ENCODE measurements at places on chromosomes 1 and 21.

DNA sequence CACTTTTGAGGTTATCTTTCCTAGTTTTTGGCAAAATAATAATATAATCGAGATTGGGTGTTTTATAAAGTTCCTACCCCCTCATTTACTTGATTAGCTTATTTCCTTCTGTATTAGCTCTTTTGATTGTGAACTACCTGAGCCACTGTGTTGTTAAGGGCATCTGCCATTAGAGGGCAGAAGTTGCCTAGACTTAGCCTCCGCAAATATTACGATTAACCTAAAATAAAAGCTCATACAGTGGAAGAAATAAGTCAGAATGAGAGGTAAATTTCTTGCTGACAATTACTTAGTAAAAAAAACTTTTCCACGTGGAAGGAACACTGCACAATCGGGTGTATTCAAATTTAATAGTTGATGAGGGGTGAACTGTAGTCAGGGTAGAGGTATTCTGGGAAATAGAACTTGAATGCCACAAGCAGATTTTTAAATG, 2.3 kb downstream of the H3-3A start:
- peak; percentile 18 for DNase-seq
- peak overlapping the region; percentile 89 for H3K4me3 ChIP-seq
- H3K27me3 ChIP-seq: no peaks in the 10 kb centered on the region
- peak overlapping the region; percentile 98 for H3K27ac ChIP-seq
- peaks cover 46% of the 10 kb centered on the region for H3K4me1 ChIP-seq
- H3K36me3 ChIP-seq: peaks cover 4% of the 10 kb centered on the region

DNA sequence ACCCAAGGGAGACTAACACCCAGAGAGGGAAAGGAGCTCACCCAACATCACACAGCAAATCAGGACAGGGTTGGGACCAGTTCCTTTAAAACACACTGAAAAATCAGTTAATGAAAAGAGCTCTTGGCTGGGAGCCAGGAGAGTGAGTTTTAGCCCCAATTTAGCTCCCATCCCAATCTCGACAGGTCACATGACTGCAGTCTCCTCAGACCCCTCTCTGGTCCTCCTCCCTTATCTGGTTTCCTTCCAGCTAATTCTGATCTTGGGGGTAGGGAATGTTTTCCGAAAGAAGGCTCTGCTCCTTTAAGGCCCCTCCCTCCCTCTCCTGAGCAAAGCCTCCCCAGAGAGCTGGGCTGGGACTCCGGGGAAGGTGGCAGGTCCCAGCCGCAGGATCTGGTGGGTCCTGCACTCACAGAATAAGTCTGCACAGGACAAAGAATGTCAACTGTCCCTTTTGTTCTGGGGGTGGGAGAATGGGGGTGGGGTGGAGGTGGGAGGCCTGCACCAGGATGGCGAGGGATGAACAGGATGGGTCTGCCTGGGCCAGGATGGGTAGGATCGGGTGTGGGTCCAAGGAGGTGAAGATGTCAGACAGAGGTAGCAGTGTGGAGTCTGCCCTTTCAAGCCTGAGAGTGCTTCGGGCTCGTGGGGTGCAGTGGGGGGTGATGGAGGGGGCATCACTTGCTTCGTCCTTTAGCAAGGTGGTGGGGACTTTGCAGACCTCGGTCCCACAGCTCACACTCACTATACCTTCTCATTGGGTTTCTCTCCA, 57.3 kb upstream of the SSBP3 start:
- H3K36me3 ChIP-seq: peaks cover 4% of the 10 kb centered on the region
- H3K27me3 ChIP-seq: no peaks in the 10 kb centered on the region
- DNase-seq: no peak
- H3K4me1 ChIP-seq: peaks cover 34% of the 10 kb centered on the region
- no peak overlapping the region for H3K4me3 ChIP-seq
- peak overlapping the region; percentile 73 for H3K27ac ChIP-seq

DNA sequence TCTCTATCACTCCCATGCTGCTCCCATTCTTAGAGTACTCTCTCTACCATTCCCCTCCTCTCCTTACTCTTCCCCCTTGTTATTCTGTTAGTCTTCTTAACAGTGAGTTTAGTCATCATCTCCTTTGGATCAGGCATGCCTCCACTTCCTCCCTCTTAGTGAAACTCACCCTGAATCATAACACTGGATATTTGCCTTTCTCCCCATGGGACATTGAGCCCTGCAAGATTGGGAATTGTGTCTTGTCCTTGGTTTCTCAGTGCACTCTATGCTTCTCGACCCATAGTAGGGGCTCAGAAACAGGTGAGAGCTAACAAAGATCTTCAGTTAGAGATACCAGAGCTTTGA, 68.3 kb upstream of the GCLM start:
- no peaks in the 10 kb centered on the region for H3K36me3 ChIP-seq
- peaks cover 9% of the 10 kb centered on the region for H3K27me3 ChIP-seq
- H3K27ac ChIP-seq: no peak overlapping the region
- DNase-seq: no peak
- H3K4me3 ChIP-seq: no peak overlapping the region

DNA sequence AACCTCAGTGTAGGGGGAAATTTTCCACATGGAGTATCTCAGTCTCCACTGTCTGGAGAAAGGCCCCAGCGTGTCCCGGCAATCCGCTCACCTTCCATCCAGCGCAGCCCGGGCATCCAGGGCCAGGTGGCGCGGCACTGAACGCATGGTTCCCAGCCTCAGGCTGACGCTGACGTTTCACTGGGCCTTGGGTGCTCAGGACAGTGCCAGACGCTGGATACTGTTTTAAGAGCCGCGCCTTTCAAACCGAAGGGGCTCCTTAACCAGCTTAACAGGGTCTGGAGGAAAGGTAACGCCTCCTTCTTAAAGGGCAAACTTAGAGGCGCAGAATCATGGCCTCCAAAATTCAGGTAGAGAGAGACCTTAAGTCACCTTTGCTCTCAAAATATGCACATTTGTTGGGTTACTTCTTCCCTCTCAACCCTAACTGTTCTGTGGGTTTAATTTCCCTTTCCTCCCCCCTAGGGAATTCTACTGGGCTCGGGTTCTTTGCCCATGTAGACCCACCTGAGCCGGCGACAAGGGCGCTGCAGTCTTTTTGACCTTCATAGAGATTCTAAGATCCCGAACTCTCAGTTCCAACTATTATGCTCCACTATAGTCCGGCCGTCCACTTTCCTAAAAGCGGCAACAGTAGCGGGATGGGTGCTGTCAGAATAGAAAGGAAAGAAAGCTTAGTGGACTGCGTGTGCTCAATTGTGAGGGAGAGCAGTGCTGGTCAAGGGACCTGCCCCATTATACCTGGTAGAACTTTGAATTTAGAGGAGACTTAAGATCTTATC, 3.5 kb upstream of the LHX9 start:
- peaks cover 2% of the 10 kb centered on the region for H3K36me3 ChIP-seq
- peaks cover 93% of the 10 kb centered on the region for H3K27me3 ChIP-seq
- no peak for DNase-seq

GRCh38 chr1:198352975-198353695, 187.3 kb downstream of the ATP6V1G3 start:
- H3K27ac ChIP-seq: no peak overlapping the region
- DNase-seq: no peak
- no peak overlapping the region for H3K4me3 ChIP-seq
- H3K4me1 ChIP-seq: no peaks in the 10 kb centered on the region
- peaks cover 2% of the 10 kb centered on the region for H3K36me3 ChIP-seq
- H3K27me3 ChIP-seq: peaks cover 6% of the 10 kb centered on the region
